ENCODE measurements at places on chromosomes 1 and 21.

DNA sequence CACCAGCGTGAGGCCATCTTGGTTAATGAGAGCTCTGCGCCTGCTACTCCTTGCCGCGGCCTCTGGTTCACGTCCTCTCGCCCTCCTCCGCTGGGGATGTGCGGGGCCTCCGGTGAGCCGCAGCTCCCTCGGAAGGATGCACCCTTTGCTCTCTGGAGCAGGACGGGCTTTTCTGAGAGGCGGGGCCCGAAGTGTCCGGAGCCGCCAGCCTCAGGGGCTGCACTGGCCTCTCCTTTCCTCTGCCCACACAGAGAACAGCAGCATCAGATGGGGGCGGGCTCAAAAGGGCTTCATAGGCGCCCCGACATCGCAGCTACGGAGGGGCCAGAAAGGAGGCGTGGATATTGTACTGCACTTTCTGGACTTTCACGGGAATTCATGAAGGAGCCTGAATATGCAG lies 284.7 kb downstream of the CAMTA1 start:
- no peak for DNase-seq

- DNase-seq = peak; percentile 29
Measured at GRCh38 chr1:182080955-182081582, 19.6 kb upstream of the ZNF648 start.

- DNase-seq = no peak
Measured at GRCh38 chr1:226778657-226779058, 39.6 kb upstream of the ITPKB start.

DNA sequence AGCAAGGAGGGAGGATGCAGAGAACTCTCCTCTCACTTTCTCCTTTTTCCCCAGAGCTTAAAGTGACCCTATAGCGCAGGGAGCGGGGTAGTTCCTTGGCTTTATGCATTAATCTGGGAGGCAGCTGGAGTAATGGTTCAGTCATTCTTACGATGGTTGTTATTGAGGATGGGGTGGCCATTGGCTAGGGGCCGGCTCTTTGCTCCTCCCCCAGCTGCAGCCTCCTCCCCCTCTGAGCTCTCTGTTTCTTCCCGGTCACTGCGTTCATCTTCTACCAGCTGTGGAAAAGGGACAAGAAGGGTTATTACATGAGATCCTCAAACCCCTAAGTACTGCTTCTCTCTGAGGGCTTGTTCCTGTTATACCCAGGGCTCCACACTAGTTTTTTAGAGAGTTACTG lies 8.6 kb downstream of the CERS2 start:
- no peak for DNase-seq

- no peak for DNase-seq
Measured at GRCh38 chr1:226428791-226429461, 21.0 kb upstream of the PARP1 start.

- no peak for DNase-seq
Measured at GRCh38 chr21:34570313-34570712, 44.6 kb downstream of the RCAN1 start.

DNA sequence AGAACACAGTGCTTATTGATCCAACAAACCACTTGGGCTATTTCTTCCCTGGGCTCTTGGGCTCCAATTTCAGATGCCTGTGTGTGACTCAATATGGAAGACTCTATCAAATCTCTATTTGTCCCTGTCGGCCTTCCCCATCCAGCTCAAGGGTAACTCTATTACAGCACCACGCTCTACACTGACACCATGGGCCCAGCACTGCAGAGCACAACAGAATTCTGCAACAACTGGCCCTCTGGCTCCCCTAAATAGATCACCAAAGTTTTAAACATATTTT lies 51.7 kb downstream of the CAPZB start:
- no peak for DNase-seq

- peak; percentile 10 for DNase-seq
Measured at GRCh38 chr1:87279966-87280535, 48.6 kb upstream of the LMO4 start.

DNA sequence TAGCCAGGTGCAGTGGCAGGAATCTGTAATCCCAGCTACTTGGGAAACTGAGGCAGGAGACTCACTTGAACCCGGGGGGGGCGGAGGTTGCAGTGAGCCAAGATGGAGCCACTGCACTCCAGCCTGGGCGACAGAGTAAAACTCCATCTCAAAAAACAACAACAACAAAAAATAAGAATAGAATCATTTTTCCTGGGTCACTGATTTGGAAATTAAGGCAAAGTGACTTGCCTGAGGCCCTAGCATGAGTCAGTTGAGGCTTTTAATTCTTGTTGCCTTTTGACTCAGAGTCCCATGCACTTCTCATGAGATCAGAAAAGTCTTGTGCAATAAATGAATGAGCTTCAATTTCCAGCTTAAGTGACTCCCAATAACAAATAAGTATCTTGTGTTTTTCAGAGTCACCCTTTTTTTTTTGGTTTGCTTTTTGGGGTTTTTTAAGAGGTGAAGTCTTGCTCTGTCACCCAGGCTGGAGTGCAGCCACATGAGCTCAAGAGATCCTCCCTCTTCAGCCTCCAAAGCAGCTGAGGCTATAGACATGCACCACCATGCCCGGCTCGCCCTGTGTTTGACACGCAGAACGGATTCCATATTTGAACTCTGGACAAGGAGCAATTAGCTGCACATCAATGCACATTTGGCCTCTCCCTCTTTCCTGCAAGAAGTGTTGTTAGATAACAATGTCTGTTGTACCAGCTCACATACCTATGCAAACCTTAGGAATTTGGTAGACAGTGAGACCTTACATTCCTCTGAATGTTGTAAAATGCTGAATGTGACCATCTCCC lies 3.4 kb upstream of the PLEKHM2 start:
- no peak for DNase-seq

GRCh38 chr1:214075999-214076707 lies 88.4 kb downstream of the PROX1 start:
- no peak for DNase-seq

GRCh38 chr1:35726450-35727433 lies 8.1 kb upstream of the C1orf216 start:
- peak; percentile 24 for DNase-seq

- no peak for DNase-seq
Measured at GRCh38 chr1:214549604-214550003, 1.8 kb downstream of the PTPN14 start.

All from HCT116 (cell line).